ENCODE measurements at places on chromosomes 7 and 10.

GRCh38 chr7:70498232-70498992 is 633.5 kb upstream of the GALNT17 start:
- H3K27ac ChIP-seq: no peak overlapping the region
- H3K4me3 ChIP-seq: no peak overlapping the region
- no peaks in the 10 kb centered on the region for H3K36me3 ChIP-seq
- H3K27me3 ChIP-seq: no peaks in the 10 kb centered on the region
- no peak for DNase-seq

DNA sequence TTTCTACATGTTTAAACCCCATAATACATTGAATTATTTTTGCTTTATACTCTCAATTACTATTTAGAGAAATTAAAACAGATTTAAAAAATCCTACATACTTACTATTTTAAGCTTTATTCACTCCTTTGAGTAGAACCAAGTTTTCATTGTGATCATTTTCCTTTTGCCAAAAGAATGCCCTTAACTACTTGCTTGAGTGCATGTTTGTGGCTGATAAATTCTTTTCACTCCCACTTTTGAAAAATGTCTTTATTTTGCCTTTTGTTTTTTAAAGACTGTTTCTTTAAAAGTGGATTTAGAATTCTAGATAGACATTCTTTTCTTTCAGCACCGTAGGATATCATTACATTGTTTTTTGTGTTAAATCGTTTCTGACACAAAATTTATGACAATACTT is 22.3 kb upstream of the AGR3 start:
- H3K27ac ChIP-seq: no peak overlapping the region
- no peaks in the 10 kb centered on the region for H3K4me1 ChIP-seq
- H3K27me3 ChIP-seq: peaks cover 10% of the 10 kb centered on the region
- no peak overlapping the region for H3K4me3 ChIP-seq
- H3K36me3 ChIP-seq: no peaks in the 10 kb centered on the region
- DNase-seq: no peak

- no peak within 1 kb of the TSS for H3K27ac ChIP-seq
- peaks cover 9% of the 10 kb centered on the region for H3K4me1 ChIP-seq
- H3K27me3 ChIP-seq: peaks cover 44% of the 10 kb centered on the region
- peak within 1 kb of the TSS; percentile 62 for H3K4me3 ChIP-seq
- H3K36me3 ChIP-seq: no peaks in the 10 kb centered on the region
Observed at GRCh38 chr10:68231817-68232251, at the start of gene ATOH7. ATOH7 (minus strand) TSS chr10:68232113; CDS start chr10:68231677, 436 bp downstream.

- DNase-seq: no peak
- H3K4me1 ChIP-seq: peaks cover 14% of the 10 kb centered on the region
- H3K36me3 ChIP-seq: no peaks in the 10 kb centered on the region
- H3K4me3 ChIP-seq: no peak overlapping the region
- no peak overlapping the region for H3K27ac ChIP-seq
- H3K27me3 ChIP-seq: peaks cover 19% of the 10 kb centered on the region
Observed at GRCh38 chr7:156578978-156579430, 61.6 kb upstream of the RNF32 start.

DNA sequence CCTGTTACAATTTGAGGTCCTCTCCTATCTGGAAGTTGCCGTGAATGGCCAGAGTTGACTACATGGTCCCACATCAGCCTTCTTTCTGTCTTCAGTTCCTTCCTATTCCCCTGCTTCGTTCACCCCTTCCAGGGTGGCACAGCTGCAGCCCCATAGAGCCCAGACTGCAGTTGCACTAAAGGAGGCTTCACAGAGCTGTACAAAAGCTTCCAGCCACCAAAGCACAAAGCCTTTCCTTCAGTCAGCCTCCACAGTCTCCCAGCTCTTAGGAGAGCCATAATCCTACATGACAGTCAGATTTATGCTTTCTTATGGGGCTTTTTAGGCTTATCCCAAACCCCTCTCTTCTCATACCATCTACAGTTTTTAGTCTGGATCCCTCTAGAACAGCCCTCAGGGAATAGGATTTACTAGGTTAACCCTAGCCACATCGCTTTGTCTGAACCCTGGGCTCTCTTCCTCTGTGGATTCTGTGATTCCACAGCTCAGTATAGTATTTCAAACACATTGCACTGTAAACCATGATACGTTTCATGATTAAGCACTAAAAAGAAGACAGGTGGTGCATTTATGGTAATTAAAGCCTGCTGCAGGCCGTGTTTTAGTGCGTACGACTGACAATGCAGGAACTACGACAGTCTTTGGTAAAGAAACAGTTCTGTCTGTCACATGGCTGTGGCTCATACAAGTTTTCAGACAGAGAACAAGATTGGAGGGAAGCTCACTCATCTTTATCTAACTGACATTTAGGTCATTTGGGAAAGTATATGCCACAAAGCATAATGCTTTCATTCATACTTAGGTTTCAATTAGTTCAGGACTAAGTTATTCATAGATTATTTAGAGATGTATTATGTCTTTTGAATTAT is 208.3 kb upstream of the KMT2E start:
- no peaks in the 10 kb centered on the region for H3K4me1 ChIP-seq
- H3K4me3 ChIP-seq: no peak overlapping the region
- DNase-seq: no peak
- no peak overlapping the region for H3K27ac ChIP-seq
- no peaks in the 10 kb centered on the region for H3K36me3 ChIP-seq

DNA sequence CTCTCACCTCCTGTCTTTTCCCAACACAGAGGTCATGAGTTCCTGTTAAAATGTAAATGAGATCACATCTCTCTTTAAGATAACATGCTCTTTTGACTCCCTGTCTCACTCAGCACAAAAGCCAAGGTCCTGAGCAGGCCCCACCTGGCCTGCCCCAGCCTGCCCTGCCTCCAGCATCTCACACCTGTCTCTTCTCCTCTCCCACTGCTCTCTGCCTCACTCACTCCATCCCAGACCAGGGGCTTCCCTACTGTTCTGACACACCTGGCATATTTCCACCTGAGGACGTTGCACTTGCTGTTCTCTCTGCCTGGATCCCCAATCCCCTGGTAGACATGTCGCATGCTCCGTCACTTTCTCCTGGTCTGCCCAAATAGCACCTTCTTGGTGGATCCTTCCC is 285.0 kb upstream of the ZMIZ1 start:
- H3K4me3 ChIP-seq: no peak overlapping the region
- no peaks in the 10 kb centered on the region for H3K4me1 ChIP-seq
- no peaks in the 10 kb centered on the region for H3K36me3 ChIP-seq

DNA sequence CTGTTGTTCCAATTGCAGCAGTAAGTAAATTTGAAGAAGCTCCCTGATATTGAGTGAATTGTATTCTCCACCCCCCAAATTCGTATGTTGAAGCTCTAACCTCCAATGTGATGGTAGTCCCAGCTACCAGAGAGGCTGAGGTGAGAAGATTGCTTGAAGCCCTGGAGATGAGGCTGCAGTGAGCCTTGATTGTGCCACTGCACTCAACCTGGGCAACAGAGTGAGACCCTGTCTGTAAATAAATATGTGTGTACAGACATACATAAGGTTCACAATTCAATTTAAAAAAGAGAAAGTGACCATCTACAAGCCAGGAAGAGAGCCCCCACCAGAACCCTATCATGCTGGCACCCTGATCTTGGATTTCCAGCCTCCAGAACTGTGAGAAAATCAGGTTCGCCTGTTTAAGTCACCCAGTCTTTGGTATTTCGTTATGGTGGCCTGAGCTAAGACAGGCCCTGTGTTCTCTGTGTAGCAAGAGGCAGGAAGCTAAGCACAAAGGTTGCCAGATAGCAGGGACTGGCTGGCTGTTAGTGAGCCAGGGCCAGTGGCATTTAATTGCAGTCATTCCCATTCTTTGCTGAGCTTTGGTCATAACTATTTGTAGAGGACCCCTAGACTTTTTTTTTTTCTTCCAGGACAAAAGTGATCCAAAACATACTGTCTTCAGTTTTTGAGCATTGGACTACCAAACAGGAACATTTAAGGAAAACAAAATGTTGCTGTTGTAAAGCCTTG is 45.6 kb downstream of the AUTS2 start:
- H3K27ac ChIP-seq: no peak overlapping the region
- no peaks in the 10 kb centered on the region for H3K36me3 ChIP-seq
- no peak for DNase-seq
- H3K4me3 ChIP-seq: no peak overlapping the region
- no peaks in the 10 kb centered on the region for H3K27me3 ChIP-seq

DNA sequence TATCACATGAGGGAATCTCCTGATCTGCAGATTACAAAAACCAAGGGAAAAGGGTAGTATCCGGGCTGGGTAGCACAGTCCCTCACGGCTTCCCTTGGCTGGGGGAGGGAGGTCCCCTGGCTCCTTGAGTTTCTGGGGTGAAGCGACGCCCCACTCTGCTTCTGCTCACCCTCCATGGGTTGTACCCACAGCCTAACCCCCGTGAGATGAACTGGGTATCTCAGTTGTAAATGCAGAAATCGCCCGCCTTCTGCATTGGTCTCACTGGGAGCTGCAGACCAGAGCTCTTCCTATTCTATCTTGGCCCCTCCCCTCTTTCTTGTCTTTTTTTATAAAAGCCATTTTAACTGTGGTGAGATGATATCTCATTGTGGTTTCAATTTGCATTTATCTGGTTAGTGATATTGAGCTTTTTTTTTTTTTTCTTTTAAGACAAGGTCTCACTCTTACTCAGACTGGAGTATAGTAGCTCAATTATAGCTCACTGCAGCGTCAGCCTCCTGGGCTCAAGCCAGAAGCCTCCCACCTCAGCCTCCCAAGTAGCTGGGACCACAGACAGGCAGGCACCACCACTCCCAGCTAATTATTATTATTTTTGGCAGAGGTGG is 87.8 kb downstream of the ABCC2 start:
- DNase-seq: peak; percentile 41
- peaks cover 15% of the 10 kb centered on the region for H3K36me3 ChIP-seq
- H3K4me1 ChIP-seq: peaks cover 23% of the 10 kb centered on the region
- H3K4me3 ChIP-seq: peak overlapping the region; percentile 42
- no peak overlapping the region for H3K27ac ChIP-seq

DNA sequence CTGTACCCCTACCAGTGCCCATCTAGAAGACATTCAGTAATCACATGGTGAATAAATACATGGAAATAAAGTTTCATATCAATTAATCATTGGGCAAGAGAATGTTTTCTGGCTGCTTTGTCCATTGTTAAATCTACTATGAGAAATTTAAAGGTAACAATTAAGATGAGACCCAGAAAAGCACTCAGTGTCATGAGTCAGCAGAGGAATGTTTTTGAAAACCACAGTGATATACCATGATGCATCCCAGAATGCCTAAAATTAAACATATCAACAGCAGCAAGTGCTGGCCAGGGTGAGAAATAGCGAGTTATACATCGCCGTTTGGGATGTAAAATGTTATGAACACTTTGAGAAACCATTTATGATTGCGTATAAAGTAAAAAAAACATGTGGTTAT is 825.3 kb upstream of the C7orf33 start:
- H3K4me1 ChIP-seq: no peaks in the 10 kb centered on the region
- no peaks in the 10 kb centered on the region for H3K27me3 ChIP-seq
- no peaks in the 10 kb centered on the region for H3K36me3 ChIP-seq
- H3K27ac ChIP-seq: no peak overlapping the region

DNA sequence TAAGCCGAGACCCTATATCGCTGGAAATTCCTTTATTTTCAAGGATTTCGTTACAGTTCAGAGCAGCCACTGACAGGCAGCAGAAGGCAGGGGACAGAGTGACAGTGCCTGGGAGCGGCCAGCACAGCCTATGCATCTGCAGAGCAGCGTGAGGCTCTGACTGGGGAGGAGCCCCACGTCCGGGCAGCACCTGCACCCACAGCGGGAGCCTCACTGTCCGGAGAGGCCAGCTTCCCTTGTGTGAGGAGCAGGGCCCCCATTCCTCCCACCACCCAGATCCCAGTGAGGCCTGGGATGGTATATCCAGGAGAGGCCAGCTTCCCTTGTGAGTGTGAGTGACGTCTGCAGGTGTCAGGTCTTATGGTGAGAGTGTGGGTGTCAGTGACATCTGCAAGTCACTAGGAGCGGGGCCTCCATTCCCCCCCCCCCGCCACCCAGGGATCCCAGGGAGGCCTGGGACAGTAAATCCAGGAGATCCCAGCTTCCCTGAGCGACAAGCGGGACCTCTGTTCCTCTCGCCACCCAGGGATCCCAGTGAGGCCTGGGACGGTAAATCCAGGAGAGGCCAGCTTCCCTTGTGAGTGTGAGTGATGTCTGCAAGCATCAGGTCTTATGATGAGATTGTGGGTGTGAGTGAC is 259.1 kb downstream of the PTPRN2 start:
- H3K36me3 ChIP-seq: peaks cover 32% of the 10 kb centered on the region
- no peak overlapping the region for H3K27ac ChIP-seq
- H3K4me3 ChIP-seq: no peak overlapping the region
- H3K4me1 ChIP-seq: no peaks in the 10 kb centered on the region
- no peak for DNase-seq
- H3K27me3 ChIP-seq: no peaks in the 10 kb centered on the region

- no peak for DNase-seq
- no peak overlapping the region for H3K4me3 ChIP-seq
- H3K27ac ChIP-seq: no peak overlapping the region
- H3K4me1 ChIP-seq: no peaks in the 10 kb centered on the region
Observed at GRCh38 chr7:132221356-132221755, 354.9 kb downstream of the PLXNA4 start.
